ENCODE measurements at places on chromosomes 11 and 22.

- no peak for DNase-seq
Observed at GRCh38 chr11:74592063-74592440, 330 bp upstream of the POLD3 start.

DNA sequence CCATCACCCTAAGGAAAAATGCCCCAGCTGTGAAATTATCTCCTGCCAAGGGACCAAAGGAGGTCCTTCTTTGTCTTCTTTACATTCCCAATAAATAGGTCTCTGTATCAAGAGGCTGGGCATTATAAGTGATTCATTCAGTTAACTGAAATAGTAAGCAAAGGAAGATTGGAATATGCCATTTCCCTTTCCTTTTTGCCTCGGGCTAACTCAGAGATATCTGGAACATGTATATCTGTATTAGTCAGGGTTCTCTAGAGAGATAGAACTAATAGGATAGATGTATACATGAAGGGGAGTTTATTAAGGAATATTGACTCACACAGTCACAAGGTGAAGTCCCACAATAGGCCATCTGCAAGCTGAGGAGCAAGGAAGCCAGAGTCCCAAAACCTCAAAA lies 15.3 kb upstream of the CWF19L2 start:
- no peak for DNase-seq

DNA sequence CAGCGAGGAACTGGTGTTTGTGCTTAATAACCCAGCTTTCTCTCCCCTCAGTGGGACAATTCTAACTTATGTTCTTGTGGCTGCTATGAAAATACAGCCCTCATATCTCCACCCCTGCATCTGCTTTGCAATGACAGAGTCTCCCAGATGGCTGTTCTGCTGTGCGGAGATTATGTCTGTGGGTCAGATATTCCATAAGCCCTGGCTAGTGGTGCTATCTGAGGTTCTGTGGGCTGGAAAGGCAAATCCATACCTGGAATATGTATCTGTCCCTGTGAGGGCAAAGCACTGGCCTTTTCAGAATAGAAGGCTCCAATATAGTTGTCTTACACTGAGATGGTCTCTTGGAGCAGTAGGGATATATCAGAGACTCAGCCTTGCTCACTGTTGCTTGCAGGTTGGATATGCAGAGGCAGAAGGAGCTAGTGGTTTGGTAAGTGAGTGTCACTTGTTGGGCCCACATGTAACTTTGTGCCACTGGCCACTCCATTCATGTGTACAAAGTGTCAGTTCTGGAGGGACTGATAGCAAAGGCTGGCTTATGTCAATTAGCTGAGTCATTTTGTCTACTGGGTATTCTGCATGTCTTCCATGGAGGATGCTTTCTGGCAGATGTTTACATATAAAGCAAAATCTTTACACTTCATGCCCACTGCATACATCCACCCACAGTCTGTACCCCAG lies 246.6 kb downstream of the FAM76B start:
- no peak for DNase-seq

DNA sequence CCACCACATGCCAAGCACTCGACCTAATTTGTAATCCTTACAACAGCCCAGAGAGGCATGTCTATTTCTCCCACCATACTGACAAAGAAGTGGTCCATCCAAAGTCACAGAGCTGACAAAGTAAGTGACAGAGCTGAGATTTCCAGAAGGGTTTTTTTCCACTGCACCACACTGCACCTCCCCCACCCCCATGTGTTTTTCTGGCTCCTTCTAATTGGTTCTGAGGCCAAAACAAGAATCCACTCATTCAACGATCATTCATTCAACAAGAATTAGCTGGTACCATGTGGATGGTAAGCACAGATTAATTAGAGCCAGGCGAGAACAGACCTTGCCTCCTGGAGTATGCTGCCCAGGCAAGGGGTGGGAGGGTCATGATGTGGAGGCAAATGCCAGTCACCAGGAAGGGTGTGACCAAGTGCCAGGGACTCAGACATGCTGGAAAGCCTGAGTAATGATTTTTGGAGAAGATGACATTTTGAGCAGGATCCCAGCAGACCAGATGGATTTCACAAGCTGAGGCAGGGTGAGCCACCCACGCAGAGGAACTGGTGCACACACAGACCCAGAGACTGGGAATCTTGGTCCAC lies 14.9 kb upstream of the PRG2 start:
- no peak for DNase-seq

- no peak for DNase-seq
Observed at GRCh38 chr11:95567685-95568084, 221.9 kb downstream of the FAM76B start.

GRCh38 chr11:70506986-70507385 lies 108.7 kb downstream of the CTTN start:
- no peak for DNase-seq

GRCh38 chr11:58968251-58968711 lies 29.0 kb downstream of the GLYATL1 start:
- no peak for DNase-seq

- no peak for DNase-seq
Observed at GRCh38 chr11:11567936-11568650, 53.7 kb downstream of the GALNT18 start.

- DNase-seq: no peak
Observed at GRCh38 chr22:44460691-44461375, 37.2 kb downstream of the RTL6 start.

- no peak for DNase-seq
Observed at GRCh38 chr22:20788627-20789344, 14.9 kb downstream of the SERPIND1 start.

- DNase-seq: no peak
Observed at GRCh38 chr22:48745842-48746788, 1081.6 kb downstream of the BRD1 start.

DNA sequence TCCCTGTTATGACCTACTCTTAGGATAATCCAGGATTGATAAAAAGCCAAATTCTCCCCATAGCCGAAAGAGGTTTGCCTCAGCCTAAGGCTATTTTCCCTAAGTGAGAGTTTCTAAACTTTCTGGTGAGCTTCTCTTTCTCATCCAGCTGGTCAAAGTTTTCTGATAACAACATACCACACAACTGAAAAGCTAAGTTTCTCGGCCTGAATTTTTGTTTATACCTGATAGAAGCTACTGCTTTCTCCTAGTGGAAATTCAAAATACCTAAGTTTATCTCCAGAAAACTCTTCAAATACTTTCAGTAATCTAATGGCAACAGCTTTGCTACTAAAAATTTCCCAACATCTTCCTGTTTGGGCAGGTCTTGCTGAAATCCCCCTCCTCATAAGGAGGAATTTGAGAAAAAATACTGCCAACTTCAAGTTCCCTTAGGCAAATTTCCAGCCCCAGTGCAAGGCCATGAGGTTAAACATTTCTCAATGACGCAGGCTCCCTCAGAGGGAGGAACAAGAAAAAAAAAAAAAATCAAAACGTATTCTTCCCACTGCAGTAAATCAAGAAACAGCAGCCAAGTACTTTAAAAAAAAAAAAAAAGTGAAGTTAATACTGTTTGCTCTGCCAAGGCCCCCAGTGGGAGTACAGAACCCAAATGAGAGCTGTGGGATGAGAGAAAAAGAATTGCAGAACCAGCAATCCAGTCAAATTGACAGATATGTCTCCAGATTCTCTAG lies 127.0 kb downstream of the MRTFA start:
- no peak for DNase-seq

GRCh38 chr11:12715941-12716340 lies 41.7 kb downstream of the TEAD1 start:
- DNase-seq: no peak

GRCh38 chr11:10267821-10268220 lies 26.2 kb downstream of the SBF2 start:
- no peak for DNase-seq

GRCh38 chr11:16015741-16016467 lies 340.4 kb downstream of the SOX6 start:
- no peak for DNase-seq

DNA sequence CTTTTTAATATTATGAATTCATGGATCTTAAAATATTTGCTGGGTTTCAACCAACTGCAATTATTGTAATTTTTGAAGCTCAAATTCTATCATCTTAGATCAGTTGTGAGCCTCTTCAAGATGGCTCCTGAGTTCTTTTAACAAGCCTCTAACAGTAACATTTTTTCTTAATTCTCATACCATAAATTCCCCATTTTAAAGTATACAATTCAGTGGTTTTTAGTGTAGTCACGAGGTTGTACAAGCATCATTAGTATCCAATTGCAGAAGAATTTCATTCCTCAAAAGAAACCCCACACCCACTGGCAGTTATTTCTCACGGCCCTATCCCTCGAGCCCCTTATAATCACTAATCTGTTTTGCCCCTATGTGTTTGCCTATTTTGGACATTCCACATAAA lies 270.8 kb downstream of the SBF2 start:
- DNase-seq: no peak

DNA sequence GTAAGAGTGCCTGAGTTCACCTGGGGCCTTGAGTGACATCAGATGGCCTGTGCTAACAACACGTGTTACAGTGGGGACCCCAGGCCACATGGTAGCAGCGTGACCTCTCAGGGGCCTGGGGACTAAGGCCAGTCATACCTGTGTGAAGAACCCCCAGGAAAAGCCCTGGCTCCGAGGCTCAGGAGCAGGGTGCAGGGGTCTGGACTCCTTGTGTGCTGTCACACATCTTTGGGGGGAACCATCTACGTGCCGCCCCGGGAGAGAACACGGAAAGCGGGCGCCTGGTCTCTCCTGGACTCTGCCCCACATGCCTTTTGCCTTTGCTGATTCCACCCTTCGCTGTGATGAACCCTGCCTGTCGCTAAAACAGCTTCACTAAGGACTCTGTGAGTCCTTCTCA lies 48.7 kb downstream of the SHANK2 start:
- no peak for DNase-seq

- DNase-seq: no peak
Observed at GRCh38 chr22:46117206-46118199, 32.8 kb upstream of the PPARA start.

DNA sequence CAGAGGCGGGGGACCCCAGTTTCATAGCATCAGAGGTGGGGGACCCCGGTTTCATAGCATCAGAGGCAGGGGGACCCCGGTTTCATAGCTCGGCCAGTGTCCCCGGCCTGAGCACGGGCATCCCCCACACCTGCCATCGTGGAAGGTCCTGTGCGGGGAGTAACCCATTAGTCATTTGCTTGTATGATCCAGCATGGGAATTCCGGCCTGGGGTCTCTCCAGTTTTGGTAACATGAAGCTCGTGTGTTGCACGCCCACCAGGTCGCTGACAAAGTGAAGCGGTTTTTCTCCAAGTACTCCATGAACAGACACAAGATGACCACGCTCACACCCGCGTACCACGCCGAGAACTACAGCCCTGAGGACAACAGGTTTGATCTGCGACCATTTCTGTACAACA lies 29.0 kb upstream of the KRTAP5-7 start:
- DNase-seq: no peak

DNA sequence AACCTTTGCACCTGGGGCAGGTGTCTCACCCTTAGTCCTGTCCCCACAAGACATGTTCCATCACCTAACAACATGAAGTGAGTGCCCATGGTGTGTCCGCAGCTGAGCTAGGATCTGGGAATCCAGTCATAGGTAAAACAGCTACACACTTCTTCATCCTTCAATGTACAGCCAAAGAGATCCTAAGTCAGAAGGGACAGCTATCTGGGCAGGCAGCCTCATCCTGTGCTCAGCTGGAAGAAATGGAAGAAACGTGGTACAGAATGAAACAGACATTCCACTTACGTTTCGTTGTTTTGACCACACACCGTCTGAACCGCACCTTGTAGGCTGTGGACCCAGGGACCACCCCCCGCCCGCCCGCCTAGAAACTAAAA lies 30.8 kb downstream of the PDGFB start:
- DNase-seq: no peak

GRCh38 chr22:23565305-23565914 lies 14.7 kb downstream of the IGLL1 start:
- DNase-seq: no peak

GRCh38 chr11:87456499-87456898 lies 418.8 kb downstream of the TMEM135 start:
- DNase-seq: no peak

DNA sequence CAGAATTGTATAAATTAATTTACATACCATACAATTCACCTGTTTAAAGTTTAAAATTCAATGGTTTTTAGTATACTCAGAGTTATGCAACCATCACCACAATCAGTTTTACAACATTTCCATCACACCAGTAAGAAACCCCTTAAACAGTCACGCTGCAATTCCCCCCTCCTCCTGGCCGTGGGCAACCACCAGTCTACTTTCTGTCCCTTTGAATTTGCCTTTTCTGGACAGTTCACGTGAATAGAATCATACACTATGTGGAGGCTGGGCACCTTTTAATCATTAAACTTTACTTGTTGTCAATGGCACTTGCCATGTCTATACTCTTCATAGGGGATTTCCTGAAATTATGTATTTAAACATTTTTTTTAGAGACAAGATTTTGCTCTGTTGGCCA lies 20.1 kb upstream of the SWAP70 start:
- DNase-seq: no peak

- no peak for DNase-seq
Observed at GRCh38 chr22:46848197-46848596, 85.7 kb downstream of the TBC1D22A start.

DNA sequence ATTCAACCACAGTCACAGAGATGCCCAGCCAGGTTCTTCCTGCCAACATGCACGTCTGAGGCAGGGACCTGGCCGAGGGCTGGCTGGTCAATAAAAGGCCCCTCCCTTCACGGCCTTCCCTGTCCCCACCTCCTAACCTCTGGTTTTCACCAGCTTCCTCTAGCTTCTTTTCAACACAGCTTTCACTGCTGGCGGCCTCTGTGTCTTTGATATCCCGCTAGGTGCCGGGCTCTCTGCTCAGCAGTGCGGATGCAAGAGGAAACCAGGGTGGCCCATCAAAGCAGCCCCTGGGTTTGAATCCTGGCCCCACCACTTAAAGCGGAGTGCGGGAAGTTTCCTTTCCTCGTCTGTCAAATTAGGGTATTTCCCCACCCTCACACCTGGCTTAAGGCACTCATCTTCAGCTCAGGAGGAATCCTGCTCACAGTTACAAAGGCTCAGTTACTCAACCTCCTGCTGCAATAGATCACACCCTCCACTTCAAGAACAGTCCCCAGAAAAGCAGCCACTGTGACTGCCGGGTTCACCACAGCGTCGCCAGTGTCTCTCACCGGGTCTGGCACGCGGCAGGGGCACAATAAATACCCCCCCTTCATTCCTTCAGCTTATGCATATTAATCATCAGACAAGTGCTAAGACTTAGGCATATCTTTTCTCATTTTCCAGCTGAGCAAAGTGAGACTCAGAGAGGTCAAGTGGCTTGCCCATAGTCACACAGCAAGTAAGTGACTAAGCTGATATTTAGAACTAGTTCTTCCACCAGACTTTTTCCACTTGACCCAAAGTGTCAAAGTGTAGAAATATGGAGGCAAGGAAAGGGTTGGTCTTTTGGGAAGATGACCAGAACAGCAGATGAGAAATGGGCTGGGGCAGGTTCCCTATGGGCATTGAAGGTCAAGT lies 45.7 kb downstream of the TXN2 start:
- DNase-seq: no peak

DNA sequence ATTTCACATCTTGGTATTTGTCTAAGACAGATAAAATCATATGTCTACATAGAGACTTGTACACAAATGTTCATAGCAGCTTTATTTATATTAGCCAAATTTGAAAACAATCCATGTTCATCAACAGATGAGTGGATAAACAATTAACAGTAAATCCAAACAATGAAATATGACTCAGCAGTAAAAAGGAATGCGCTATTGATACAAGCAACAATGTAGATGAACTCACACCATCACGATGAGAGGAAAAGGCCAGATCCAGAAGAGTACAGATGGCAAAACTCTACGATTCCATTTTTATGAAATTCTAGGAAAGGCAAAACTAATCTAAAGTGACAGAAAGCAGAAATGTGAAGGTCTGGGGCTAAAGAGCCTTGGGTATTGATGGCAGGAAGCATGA lies 384.3 kb downstream of the NTM start:
- no peak for DNase-seq
